ENCODE measurements at places on chromosomes 3 and 15. TPM values are rescaled to one million over a fixed set of nuclear protein-coding genes. Genes with fewer than 3 reads are reported as not detected.

DNA sequence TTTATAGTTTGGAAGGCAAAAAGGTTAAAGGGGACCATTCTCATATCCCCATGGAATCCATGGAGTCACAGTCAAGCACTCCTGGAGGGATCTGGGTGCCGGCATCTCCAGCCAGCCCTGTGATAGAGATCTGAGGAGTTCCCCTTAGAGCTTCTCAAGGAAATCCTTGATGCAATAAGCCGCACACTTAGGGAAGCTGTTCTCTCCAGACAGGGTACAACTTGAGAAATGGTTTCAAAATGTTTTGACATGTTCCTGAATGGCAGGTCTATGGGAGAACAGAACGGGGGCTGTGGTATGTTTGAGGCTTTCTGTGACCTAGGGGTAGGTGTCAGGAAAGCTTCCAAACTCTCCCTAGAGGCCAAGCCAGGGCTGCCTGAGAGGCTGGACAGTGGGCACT is 292.9 kb downstream of the TLE3 start:
- no peak for DNase-seq

CHST13 gene
- total RNA-seq = 0.60 TPM

- no peak for DNase-seq
Measured at GRCh38 chr3:174206607-174207192, 652.4 kb upstream of the NAALADL2 start.

DNA sequence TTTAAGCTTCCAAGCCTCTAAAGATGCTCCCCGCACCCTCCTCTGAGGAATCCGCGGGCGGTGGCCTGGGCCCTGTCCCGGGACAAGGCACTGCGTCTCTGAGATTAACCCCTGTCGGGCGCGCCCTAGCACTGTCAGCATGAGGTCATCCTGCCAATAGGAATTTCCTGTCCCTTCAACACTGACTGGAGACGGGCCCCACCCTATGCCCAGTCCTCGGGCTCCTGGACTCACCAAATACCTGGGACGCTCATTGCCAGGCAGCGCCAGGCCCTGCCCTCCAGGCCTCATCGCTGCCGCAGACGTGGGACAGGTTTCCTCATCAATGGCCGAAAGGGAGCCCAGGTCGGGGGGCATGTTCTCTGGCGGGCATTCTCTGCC is 67.6 kb upstream of the SH3GL3 start:
- DNase-seq = no peak

DNA sequence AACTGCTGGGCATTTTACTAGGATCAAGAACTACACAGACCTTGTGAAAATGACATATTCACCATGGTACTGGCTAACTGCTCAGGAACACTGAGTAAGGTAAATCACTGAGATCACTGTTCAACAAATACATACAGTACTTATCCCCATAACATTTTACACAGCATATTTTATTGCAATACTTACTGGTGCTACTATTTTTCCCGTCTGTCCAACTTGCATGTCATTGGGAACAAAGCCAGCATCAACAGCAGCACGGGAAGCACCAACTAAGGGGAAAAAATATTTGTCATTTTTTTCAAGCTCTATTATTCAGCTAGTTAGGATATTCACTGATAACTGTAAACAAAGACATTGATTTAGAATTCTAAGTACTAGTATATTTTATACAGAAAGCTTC is 37.0 kb downstream of the ETFA start:
- DNase-seq = no peak

DNA sequence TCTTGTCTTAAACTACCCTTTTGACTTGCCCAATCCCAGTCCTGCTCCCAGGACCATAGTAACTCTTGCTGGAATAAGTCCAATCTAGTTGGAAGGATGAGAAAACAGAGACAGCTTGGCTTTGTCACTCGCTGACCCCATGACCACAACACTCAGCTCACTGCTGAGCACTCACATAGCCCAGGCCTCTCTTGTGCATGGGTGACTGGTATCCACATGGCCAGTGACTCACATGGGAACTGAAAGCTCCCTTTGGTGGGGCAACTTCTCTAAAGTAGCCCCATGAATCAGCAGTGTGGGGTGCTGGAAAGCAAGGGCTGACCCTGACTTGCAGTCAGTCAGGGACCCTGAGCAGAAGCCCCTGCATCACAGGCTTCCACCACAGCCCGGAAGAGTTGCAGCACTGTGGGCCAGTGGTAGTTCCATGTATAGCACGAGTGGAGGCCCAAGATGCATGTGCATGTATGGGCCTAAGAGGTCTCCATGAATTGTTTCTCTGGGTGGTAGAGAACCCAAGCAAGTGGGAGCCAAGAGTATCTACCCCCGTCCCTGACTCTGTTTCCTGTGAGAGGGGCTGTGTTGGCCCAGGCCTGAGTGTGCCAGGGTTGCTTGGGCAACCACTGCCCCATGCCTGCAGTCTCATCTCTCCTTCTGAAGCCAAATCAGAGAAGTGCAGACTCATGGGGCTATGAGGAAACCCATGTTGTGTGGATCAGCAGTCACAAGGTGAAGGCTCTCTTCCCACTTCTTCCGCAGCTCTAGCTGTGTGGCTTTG is 62.1 kb upstream of the XCR1 start:
- peak; percentile 83 for DNase-seq

- no peak for DNase-seq
Measured at GRCh38 chr15:99480016-99480810, 85.6 kb upstream of the MEF2A start.

Measured in Right ventricle myocardium inferior (tissue), 1 donor.